Stimulated activated CD4-positive, alpha-beta T cell treated with anti-CD3 and anti-CD28 coated beads, TNF-alpha, amount 100 ng/mL, for 24 hours (primary cell): ENCODE measurements at places on chromosomes 7 and 10.
A peak's percentile ranks its signal among the peaks of the same experiment; 100 is the strongest.

DNA sequence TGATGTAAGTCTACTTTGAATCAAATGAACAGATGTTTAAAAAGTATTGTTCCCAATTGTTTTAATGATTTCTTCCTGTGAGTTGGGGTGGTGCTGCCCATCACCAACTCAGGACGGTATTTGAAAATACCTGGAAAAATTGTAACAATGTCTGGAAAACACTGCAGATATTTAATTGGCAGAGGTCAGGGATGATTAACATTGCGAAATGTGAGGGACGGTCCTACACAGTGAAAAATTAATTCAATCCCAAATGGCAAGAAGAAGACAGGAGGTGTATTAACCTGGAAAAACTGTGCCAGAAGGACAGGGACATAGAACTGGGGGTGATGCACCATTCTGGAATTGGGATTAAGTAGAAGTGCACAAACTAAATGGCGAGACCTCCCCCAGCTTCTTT, 29.6 kb downstream of the ANKIB1 start:
- DNase-seq: no peak

DNA sequence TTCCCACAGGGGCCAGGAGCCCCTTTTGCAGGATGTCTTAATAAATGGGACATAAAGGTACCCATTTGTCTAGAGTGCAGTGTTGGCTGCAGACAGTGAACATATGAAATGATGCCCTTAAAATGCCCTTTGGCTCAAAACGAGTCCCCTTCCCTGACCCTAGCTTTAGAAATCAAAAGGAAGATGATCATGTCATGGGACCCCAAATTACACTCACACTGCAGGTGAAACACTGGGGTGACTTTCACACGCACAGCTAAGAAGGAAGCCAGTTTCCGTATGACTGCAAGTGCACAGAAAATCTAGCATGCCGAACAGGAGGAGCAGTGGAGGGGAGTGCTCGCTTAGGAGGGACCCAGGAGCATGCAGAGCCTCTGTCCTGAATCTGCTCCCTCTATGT, 154.5 kb upstream of the KLF14 start:
- no peak for DNase-seq

GRCh38 chr10:29409241-29410054, 120.6 kb downstream of the LYZL1 start:
- DNase-seq: no peak

- no peak for DNase-seq
Observed at GRCh38 chr7:110592557-110592956, 498.4 kb upstream of the LRRN3 start.

DNA sequence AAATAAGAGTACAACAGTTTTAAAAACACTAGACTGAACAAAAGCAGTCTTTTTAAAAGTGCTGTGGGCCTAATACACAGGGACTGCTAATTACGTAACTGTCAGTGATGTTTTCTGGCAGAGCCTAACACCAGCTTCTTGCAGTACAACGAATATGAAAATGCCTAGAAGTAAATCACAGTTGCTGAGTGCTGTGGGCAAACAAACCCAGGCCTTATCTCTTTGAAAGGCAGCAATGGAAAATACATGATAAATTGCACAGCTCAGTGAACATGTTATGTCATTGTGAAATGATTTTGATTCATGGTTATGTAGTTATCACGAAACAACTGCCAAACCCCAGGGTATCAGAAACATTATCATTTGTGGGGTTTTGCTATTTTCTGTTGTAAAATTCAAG, 428.4 kb downstream of the GFRA1 start:
- no peak for DNase-seq

DNA sequence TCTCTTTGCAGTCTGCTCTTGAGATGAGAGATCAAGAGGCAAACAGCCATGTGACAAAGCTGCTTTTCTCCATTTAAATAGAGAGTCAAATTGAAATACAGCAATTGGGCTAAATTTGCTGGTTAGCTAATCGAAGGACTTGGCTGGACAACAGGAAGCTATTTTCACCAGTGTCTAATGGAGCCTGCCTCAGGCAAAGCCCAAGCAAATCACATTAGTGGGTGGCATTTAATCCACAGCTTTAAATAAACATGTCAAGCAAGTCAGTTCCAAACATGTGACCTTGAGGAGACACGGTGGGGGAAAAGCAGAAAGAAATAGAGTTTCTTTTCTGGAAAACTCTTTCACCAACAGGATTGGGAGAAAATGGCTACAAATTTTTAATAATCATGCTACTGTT, 180.5 kb upstream of the AOAH start:
- DNase-seq: no peak

DNA sequence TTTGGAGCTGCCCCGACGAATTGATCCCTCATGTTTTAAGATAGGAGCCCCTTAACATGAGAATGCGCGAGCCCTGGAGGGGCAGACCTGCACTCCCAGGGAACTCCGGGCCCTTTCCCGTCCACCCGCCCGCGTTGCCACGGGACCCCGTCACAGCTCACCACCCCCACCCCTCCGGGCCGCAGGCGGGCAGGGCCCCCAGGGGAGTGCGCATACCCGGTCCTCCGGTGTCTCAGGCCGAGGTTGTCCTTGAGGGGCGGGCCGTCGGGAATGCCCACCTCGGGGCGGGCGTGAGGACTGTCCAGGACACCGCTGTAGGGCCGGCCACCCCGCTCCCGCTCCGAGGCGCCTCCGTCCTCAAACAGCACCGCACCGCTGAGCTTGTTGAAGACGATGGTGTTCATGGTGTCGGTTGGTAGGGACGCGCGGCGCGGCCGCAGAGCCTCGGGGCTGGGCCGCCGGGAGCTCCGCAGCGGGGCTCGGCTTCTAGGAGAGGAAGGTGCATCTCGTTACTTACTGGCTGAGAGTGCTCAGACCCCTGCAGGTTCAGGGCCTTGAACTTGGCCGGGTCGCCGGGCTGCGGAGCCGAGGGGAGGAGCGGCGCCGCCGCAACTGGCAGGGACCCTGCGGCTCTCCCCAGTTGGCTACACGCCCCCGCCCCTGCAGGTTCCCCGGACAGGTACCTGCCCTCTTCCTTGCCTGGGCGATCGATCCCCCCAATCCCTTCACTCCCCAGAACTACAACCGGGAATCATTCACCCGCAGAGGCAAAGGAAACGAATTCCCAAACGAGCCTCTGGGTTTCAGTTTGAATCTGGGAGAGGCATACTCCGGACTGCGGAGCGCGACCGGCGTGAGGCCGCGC, 2.4 kb downstream of the MKX start:
- no peak for DNase-seq

DNA sequence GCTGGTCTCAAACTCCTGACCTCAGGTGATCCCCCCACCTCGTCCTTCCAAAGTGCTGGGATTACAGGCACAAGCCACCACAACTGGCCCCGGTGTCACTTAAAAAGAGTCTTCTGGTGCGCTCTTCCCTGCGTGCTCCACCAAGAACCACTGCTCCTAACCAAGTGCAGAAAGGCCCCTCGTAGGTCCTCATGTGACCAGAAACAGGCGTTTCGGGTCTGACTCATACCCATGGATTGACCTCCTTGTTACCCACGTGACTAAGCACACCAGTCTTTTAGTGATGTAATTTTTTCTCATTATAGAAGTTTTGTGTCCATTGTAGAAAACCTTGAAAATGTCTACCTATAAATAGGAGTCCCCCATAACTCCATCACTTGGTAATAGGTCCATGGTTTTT, 13.9 kb downstream of the FKBP6 start:
- no peak for DNase-seq

DNA sequence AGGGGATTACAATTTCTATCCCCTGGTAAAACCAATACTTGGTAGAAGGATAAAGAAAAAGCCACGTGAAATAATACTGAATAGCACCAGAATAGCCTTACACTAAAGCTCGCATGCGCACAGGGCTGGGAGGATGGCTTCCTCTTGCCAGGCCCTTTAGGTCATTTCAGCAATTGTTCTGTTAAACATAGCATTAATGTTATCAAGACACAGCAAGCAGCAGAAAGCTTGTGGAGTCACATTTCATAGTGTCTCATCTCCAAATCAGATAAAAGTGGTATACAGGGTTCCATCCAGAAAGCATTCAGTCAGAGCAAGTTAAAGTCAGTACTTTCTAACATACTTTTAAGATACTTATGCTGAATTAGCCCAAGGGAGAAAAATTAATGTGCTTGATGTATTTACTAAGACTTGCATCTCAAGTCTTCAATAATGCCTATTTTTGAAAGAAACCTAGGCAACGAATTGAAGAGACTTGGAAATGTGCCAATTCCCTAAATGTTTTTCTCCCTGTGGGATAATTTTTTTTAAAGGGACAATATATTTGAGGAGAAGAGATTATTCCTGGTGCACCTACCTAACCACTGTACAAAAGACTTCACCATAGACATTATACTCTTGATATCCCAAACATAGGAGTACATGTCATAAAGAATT, 14.3 kb upstream of the NPM3 start:
- DNase-seq: no peak

- no peak for DNase-seq
Observed at GRCh38 chr7:42025635-42026375, 211.2 kb downstream of the GLI3 start.

DNA sequence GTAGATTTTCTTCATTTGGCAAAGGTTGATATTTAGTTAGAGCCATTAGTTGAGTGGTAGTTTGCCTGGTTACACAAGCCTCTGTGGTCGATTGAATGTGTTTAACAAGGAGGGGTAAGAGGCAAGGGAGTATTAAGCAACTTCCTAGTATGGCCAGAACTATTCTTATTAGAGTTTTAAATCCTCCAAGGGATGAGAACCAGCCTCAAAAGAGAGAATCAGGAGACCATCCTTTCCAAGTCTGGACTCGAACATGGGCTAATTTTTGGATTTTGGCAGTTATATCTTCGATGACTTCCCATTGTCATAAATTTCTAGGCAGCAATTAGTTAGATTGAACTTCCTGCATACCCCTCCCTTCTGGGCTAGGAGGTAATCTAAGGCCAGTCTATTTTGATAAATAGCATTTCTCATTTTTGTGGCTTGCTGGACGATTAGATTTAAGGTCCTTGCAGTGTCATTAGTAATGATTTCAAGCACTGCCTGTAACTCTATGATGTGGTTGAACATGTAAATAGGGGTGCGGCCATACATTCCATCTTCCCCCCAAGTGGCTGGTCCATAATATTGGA, 219.5 kb upstream of the KCND2 start:
- DNase-seq: no peak

- DNase-seq: no peak
Observed at GRCh38 chr7:11988186-11988585, 156.2 kb upstream of the THSD7A start.

DNA sequence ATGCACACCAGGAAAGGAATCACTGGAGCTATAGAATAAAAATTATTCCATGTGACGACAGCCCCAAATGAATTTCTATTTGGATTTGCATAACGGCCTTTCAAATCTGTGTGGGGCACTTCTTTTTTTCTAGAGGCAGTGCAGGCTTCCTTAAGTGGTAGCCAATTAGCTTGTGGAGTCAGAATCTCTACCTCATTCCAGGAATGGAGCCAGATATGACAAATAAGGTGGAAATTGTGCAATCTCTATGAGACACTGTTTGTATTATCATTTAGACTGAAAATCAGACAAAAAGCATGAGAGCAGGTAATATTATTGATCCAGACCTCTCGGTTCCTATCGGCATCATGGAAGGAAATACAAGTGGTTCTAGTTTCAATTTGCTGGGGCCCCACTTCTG, 78.7 kb downstream of the BEND7 start:
- DNase-seq: no peak

DNA sequence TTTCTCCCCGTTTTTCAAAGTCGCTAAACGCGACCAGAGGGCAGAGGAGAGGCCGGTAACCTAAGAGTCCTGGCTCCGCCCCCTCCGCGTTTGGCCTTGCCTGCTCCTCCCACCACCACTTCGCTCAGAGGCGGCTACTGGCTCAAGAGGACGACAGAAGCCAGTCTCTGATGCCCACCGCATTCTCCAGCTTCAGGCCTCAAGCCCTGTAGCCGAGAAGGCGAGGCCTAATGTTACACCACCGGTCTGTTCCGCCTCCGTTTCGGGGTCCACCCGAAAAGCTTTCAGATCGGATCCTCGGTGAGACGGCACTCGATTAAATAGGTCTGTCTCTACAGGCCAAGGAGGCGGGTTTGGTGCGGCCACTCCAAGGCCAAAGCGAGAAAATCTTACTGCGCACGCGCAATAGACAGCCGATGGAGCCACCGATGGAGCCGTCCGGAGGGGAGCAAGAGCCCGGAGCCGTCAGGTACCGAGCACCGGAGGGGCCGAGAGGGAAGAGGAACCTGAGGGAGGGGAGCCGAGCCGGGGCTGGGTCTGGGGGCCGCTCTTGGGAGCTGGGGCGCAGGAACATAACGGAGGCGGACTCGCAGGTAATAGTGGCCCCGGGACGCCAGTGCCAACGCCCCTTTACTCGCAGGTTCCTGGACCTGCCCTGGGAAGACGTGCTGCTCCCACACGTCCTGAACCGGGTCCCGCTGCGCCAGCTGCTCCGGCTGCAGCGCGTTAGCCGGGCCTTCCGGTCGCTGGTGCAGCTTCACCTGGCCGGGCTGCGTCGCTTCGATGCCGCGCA, at the start of gene FBXL15:
Gene FBXL15, plus strand, starts transcription at position 123 of the 793 bp plus-strand sequence. Its CDS starts 294 bp downstream, at position 417.
- peak; percentile 95 for DNase-seq

DNA sequence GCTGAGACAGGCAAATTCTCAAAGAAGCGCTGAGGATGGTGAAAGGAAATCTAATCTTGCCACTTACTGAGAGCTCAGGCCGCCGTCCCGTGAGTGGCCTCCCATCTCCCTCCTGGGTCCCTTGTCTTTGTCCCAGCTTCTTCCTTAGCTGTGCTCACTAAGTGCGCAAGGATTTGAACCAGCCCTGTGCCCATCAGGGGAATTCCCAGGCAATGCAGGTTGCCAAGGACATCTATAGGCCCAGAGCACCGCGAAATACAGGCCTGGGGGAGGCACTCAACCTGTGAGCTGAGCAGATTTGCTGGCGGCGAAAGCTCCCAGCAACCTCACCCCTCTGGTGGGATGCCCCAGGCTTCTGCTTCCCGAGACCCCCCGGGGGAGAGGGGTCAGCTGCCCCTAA, 64.8 kb downstream of the OAT start:
- DNase-seq: no peak

GRCh38 chr7:2903682-2904162, 59.6 kb upstream of the GNA12 start:
- DNase-seq: no peak

GRCh38 chr10:113959383-113959760, 84.3 kb upstream of the ADRB1 start:
- no peak for DNase-seq

DNA sequence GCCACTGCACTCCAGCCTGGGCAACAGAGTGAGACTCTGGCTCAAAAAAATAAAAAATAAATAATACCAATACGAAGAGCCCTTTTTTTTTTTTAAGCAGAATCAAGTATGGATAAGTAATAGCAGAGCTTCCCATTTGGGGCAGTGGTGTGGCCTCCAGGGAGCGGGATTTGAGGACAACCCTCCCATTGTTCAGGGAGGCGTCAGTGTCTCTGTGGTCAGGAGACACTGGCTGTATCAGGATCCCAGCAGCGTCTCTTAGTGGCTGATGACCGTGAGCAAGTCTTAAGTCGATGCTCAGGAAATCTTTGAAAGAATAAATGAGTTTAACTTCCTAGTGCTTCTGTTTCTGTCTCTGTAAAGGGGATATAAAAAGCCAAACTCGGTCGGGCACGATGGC, 25.2 kb upstream of the SH2B2 start:
- DNase-seq: no peak
